ENCODE measurements at places on chromosomes 1 and 21.

DNA sequence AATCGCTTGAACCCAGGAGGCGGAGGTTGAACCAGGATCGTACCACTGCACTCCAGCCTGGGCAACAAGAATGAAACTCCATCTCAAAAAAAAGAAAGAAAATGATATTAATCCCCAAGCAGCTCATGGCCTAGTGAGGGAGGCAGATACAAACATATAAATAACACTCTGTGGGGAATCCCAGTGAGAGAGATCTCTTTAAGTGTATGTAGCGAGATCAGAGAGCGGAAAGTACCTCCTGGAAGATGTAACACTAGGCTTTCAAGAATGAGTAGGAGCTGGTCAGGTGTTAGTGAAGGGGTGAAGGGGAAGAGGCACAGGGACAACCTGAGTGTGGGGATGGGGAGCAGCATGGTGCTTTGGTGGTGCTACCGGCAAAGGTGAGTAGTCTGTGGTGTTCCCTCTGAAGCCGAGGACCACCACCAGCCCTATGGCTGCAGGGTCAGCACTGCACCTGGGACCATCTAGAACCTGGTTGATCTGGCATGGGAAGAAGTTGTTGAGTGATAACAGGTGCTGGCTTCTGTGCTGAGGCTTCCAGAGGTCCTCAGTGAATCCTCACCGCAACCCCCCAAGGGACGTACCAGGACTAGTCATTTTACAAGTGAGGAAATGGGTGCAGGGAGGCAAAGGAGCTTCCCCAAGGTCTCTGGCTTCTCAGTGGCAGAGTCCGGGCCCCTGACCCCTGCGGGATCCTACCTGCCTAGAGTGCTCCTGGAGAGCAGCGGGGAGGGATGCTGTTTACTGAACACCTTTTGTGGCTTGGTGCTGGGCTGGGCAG is 367.6 kb upstream of the VAMP3 start:
- DNase-seq = no peak

GRCh38 chr21:45982092-45982757 is 655 bp downstream of the COL6A1 start:
- no peak for DNase-seq

DNA sequence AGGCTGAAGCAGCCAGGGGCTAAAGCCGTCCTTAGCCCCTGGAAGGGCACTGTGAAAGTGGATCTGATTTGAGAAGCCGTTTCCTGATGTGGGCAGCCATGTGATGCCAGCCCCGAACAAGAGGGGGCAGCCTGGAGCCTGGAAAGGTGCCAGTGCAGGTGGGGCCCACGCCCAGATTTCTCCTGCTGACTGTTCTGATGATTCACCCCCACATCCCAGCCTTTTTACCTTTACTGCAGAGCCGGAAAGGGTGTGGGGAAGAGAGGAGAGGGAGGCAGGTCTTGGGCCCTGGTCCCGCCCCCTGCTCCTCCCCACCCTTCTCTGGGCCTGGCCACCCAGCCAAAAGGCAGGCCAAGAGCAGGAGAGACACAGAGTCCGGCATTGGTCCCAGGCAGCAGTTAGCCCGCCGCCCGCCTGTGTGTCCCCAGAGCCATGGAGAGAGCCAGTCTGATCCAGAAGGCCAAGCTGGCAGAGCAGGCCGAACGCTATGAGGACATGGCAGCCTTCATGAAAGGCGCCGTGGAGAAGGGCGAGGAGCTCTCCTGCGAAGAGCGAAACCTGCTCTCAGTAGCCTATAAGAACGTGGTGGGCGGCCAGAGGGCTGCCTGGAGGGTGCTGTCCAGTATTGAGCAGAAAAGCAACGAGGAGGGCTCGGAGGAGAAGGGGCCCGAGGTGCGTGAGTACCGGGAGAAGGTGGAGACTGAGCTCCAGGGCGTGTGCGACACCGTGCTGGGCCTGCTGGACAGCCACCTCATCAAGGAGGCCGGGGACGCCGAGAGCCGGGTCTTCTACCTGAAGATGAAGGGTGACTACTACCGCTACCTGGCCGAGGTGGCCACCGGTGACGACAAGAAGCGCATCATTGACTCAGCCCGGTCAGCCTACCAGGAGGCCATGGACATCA is at the start of gene SFN:
SFN (plus strand) TSS at position 369 of the 904 bp plus-strand sequence; CDS start at position 433, 64 bp downstream.
- DNase-seq = no peak

DNA sequence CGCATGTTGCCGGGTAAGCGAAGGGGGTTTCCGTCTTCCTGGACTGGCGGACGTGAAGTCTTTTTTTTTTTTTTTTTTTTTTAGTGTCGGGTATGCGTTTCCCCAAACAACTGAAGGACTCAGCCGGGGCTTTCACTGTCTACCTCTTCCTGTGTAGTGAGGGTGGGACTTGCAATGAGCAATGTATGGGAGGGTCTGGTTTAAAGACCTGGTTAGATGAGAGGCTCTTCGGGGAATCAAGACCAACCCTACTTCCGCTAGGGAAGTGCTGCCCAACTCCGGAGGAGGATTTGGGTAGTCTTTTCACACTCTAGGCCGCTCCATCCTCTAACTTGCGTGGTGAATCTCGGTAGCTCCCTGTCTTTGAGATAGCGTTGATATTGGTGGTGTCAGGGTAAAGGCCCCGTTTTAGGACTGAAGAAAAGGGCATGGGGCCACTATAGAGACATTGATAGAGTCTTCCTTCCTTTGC is 754 bp downstream of the PRRC2C start:
- peak; percentile 14 for DNase-seq

GRCh38 chr1:18783705-18784481 is 75.6 kb downstream of the TAS1R2 start:
- no peak for DNase-seq

GRCh38 chr1:5150191-5150590 is 495.8 kb downstream of the AJAP1 start:
- no peak for DNase-seq

GRCh38 chr1:212491454-212491853 is 58.7 kb downstream of the NENF start:
- DNase-seq = no peak

DNA sequence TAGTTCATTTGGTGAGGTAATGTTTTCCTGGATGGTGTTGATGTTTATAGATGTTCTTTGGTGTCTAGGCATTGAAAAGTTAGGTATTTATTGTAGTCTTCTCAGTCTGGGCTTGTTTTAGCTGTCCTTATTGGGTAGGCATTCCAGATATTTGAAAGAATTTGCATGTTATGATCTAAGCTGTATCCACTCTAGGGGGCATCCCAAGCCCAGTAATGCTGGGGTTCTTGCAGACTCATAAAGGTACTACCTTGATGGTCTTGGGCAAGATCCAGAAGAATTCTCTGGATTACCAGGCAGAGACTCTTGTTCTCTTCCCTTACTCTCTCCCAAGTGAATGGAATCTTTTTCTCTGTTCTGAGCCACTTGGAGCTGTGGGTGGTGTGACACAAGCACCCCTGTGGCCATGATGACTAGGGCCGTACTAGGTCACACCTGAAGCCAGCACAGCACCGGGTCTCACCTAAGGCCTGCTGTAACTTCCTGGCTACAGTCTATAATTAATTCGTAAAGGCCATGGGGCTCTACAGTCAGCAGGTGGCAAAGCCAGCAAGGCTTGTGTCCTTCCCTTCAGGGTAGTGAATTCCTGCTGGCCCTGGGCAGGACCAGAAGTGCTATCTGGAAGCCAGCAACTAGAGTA is 74.8 kb upstream of the PDE4B start:
- no peak for DNase-seq

DNA sequence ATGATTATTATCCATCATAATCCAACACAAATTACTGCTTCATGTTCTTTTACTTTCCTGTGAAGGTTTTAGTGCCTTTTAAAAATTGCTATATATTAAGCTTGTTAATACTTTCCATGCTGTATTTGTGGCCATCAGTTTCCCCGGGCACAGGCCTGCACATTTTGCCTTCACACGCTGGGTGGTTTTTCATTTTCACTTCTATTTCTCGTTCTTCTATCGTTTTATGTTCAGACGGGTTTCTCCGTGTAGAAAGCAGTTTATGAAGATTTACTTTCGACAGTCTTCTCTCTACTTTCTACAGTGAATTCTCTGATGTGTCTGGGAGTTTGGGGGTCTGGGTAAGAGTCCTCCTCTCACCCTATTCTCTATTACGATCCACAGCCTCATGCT is 9.5 kb downstream of the RUNX3 start:
- DNase-seq = no peak

DNA sequence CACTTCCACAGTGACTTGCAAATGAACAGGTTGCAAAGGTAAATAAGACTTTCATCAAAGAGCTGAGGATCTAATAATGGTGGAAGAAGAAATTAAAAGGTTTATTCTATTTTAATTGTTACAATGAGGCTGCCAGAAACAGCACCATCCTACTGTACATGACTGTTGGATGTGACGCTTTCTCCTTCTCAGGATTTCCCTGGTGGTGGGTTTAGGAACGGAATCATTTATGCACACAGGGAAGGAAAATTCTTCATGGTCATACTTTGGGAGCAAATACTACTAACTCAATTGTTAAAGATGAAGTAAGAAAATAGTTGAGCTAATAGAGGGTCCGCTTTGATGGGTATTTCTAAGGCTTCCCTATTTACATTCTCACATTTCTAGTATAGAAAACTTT is 22.2 kb upstream of the LYPLAL1 start:
- DNase-seq = no peak

DNA sequence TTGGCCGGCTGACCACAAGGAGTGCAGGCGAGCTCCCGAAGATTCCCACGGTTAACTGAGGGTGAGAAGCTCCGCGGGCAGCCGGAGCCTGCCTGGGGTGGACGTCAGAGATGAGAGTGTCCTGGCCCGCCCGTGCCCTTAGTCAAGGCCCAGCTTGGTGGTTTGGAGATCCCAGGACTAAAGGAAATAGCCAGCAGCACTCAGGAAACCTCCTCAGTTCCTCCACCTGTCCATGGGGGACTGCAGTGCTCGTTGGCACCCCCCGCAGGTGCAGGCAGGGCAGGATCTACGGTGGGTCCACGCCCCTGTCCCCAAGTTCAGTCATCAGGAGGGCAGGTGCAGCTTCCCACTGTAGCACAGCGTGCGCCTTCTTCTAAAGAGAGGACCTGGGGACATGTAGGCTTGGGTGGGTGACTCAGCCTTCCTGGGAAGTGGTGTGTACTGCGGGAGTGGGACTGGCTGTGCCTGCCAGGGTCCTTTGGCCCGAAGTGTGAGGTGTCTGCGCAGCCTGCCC is 32.5 kb downstream of the SLX9 start:
- DNase-seq = no peak

DNA sequence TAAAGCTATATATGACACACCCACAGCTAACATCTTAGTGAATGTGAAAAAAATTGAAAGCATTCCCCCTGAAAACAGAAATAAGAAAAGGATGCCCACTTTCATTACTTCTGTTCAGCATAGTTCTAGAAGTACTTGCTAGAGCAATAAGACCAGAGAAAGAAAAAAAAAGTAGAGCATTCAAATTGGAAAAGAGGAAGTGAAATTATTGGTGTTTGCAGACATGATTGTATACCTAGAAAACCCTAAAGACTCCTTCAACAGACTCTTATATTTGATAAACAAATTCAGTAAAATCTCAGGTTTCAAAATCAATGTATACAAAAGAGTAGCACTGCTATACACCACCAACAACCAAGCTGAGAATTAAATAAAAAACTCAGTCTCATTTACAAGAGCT is 1461.0 kb downstream of the AMY1C start:
- DNase-seq = no peak

Measured in frontal cortex (tissue), 4 donors.